Natural killer cell treated with Interleukin-12 subunit alpha and Interleukin-12 subunit beta and Interleukin-15 and Interleukin-18, amount 100 ng/mL, for 72 hours (primary cell): ENCODE measurements at places on chromosomes 6 and 20. TPM values are rescaled to one million over a fixed set of nuclear protein-coding genes. Genes with fewer than 3 reads are reported as not detected.

The B4GALT5 gene
- total RNA-seq, result 62.1 TPM

The OR2B6 gene
- not detected for total RNA-seq

The GNAS-AS1 gene
- total RNA-seq, result 4.7 TPM

The ELOVL4 gene
- 0.74 TPM for total RNA-seq

DNA sequence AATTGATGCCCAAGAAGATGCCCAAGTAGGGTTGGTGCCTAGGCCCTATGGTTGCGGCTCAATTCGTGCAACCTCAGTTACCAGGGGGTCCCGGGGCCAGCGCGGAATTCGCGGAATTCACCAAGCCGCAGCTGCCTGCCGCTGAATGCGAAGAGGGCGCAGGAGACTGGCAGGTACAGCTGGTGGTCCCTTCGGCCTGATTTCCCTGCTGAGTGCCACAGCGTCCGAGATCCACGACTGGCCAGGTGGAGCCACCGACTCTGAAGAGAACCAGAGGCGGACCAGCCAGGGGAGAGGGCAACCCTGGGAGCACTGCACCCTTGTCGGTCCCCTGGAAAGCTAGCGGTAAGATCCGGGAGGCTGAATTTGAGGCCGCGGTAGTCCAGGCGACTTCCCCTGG, 6.8 kb upstream of the TFAP2D start:
- DNase-seq, result no peak

- no peak for DNase-seq
Observed at GRCh38 chr20:24763386-24764026, 185.6 kb upstream of the CST7 start.

DNA sequence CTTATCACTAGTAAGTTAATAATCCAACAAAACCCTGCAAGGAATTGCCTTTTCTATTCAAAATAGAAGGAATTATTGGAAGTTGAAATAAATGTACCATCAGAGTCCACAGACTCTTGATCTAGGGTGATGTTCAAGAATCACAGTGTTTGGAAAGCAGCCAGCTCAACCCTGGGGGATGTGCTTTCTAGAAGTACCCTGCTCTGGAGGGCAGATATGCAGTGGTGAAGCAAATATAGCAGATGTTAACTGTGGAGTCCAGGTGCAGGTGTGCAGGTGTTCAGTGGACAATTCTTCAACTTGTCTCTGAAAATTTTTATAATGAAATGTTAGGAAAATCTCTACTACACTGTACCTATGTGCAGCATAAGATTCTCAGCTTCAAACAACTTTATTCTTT, 9.1 kb upstream of the INSM1 start:
- no peak for DNase-seq

DNA sequence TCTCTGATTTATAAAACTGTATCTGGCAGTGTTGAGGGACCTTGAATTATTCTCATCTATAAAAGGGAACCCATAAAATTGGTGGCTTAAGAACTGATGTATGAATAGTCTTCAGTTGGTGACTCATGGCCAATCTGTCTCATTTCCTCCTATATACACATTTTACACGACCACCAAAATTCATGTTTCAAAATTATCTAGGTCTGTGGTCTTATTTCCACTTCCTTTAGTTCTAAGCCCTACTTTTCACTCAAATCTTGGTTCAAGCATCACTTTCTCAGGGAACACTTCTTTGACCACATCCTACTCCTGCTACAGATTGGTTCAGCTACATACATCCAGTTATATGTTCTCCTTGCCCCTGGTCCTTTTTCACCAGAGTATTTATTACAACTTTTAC, 18.6 kb upstream of the ENPP1 start:
- DNase-seq, result no peak

GRCh38 chr6:138188278-138188941, 26.7 kb downstream of the ARFGEF3 start:
- DNase-seq, result no peak

GRCh38 chr20:2889797-2890196, 16.5 kb downstream of the PTPRA start:
- no peak for DNase-seq

DNA sequence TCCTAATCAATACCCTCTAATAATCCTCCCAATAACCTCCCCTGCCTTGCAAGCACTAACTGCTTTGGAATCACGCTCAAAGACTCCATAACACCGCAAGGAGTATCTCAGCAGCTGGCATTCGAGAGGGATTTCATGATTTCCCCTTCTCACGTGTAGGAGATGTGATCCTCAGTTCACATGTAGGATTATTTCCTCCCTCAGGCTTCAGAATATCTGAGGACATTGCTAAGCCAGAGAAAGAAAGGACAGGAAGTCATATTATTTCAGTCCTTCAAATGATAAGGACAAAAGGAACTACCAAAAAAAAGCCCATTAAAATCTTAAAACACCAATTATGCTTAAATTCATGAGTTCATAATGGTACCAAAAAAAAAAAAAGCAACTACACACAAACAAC, 122.9 kb downstream of the NFATC2 start:
- DNase-seq, result no peak

DNA sequence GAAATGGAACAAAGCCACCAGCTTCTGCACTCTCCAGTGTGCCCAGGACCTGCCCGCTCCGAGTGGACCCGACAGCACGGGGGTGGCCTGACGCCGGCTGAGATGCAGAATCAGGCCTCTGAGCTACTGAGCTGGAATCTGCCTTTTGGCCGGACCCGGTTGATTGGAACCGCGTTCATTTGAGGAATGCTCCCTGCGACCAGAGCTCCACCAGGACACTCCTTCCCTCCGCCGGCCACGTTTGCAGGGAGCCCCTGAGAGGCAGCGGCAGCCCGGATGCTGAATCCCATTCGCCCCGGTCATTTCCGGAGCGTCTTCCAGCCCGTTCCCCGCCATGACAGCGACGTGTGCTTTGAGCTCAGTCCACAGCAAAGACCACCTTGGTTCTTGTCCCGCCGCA, 392.7 kb downstream of the THBS2 start:
- no peak for DNase-seq

DNA sequence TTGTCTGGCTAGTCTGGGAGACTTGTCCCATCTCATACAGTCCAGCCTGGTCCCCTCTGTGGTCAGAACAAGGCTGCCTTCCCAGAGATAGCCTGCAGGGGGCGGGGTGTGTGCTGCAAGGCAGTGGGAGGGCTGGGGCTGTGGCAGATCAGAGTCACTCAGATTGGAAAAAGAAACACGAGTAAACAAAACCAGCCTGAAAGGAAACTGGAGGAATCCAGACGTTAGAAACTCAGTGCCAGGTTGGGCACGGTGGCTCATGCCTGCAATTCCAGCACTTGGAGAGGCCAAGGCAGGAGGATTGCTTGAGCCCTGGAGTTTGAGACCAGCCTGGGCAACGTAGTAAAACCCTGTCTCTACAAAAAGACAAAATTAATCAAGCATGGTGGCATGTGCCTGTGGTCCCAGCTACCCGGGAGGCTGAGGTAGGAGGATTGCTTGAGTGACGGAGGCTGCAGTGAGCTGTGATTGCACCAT, 20.2 kb downstream of the LEMD2 start:
- peak; percentile 82 for DNase-seq

- no peak for DNase-seq
Observed at GRCh38 chr20:49447946-49448809, 34.3 kb downstream of the KCNB1 start.

DNA sequence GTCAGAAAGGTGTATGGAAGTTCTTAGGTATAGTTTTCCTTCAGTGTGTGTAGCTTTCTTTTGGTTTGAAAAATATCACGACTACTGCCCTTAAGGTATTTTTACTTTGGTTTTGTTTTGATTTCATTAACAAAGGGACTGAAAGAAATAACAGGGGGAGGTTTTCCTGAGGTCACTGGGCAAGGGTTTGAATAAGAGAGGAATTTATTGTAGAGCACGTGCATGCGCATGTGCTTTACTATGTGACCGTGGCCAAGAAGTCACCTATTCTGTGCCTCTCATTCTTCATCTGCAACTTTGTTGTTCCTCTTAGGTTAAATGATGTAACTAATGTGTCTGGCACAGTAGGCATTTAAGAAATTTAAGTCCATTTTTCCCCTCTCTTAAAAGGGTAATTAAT, 4.1 kb upstream of the MAN1A1 start:
- DNase-seq, result no peak
